ENCODE measurements at places on chromosomes 6 and 20. TPM values are rescaled to one million over a fixed set of nuclear protein-coding genes. Genes with fewer than 3 reads are reported as not detected.
A peak's percentile ranks its signal among the peaks of the same experiment; 100 is the strongest.

The NAPB gene
- 18.9 TPM for total RNA-seq

The CGAS gene
- total RNA-seq: 4.9 TPM

The ADGRF4 gene
- total RNA-seq: 7.6 TPM

The DUSP15 gene
- 3.2 TPM for total RNA-seq

The ZDHHC14 gene
- 5.5 TPM for total RNA-seq

The CGA gene
- 32.0 TPM for total RNA-seq

The RIMS1 gene
- total RNA-seq: 1.8 TPM

The RNF182 gene
- total RNA-seq: 1.1 TPM

The HAO1 gene
- total RNA-seq: not detected

The TUBB2B gene
- 17.8 TPM for total RNA-seq

DNA sequence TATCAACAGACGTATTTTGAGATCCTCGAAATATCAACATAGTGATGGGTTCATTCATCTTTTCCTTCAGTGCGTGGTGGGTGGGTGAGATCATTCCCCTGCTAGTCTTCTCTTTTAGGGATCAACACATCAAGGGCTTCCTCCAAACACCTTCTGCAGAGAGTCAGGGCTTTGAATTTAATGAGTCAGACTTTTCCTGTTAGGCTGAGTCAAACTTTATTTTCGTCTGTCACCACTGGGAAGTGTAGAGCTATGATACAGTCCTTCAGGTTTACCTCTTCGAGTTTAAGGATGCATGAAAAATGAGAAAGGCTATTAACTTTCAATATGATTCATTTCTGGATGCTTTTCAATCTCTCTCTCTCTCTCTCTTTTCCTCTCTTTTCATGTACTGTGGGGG lies 189.1 kb downstream of the BMP2 start:
- DNase-seq: no peak

GRCh38 chr6:73565767-73566485 lies 45.1 kb upstream of the EEF1A1 start:
- DNase-seq: no peak

DNA sequence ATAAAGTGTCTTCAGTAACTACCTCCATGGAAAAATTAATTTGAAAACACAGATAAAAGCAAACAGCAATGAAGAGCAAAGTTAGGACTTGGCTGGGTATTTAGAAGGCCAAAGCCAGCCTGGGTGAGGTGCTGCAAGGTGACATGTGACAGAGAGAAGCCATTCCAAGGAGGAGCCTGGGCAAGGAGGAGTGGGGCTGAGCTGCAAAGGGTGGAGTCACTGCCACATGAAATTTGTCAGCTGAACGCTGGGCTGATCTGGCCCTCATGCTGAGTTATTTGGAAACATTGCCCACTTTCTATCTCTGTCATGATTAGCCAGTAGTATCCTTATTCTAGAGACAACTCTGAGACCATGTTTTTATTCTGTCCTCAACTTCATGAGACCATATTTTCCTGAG lies 76.3 kb downstream of the PERP start:
- no peak for DNase-seq

- no peak for DNase-seq
Measured at GRCh38 chr20:35641743-35642142, 23.0 kb downstream of the CPNE1 start.

DNA sequence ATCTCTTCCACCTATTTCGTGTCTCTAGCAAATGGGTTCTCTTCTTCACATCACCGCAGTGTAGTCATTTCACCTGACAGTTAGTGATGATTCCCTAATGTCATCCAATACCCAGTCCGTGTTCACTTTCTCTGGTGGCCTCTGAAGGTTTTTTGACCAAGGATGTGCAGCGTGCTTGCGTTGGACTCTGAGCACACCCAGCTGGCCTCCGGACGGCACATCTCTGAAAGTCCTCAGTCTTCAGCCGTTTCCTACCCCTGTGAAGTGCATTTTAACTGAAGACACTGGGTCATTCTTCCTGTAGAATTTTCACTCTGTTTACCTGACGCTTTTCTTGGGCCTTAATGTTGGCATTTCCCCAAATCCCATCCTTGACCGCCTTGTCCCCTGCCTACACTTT lies 98.7 kb downstream of the ERMARD start:
- DNase-seq: no peak

DNA sequence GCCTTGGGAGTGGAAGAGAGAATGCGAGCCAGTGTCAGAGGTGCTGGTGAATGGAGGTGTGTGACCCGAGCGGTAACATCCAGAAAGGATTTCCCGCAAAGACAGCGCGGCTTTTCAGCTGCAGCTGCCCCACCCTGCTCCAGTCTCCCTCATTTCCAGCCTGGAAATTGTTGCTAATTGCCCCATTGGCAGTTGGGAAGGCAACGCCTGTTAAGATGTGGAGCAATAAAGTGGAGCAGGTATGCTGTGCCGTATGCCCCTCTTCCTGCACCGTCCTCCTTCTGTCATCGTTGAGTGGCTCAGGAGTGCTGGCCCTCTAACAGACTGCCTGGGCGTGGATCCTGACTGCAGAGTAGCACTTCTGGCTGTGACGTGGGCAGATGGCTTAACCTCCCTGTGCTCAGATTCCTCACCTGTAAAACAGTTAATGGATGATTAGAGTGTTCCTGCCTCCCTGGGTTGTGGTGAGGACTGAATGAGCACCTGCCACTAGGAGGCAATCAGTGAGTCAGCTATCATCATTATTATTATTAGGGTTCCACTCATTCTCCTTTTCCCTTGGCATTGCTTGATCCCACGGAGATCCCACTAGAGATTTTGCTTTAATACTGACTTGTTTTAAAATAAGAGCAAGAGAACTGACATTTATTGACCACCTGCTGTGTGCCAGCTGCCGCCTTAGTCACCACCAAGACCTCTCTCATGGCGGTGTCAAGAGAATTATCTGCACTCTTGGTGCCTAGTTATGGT lies 11.7 kb downstream of the ARFGEF2 start:
- no peak for DNase-seq

DNA sequence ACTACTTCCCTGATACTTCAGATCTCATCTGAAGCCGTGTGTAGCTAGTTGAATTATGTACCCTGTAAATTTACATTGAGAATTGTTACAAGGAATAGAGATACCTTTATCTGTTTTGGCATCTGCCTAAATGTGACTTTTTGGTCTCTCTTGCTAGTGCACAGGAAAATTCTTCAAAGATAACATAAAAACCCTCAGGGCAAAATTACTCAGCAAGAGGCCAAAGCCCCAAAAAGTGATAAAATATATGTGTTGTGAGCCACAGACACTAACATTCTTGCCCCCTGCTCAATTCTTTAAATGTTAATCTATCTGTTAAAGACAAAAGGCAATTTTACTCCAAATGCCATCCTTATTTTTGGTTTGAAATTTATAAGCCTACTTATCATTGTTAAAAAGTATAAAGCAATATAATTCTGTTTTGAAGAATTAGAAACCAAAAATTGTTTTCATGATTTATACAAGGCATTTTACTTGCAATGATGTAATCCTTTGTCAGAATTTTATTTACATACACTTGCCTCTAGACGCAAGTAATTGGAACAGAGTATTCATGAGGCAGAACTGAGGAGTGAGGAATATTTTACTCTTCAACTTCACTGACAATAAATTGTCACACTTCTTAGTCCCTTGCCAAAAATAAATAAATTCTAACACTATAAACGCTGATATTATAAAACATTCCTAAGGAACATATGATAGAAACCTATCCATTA lies 186.2 kb downstream of the EPM2A start:
- no peak for DNase-seq

GRCh38 chr6:37889051-37889450 lies 69.5 kb downstream of the ZFAND3 start:
- no peak for DNase-seq

DNA sequence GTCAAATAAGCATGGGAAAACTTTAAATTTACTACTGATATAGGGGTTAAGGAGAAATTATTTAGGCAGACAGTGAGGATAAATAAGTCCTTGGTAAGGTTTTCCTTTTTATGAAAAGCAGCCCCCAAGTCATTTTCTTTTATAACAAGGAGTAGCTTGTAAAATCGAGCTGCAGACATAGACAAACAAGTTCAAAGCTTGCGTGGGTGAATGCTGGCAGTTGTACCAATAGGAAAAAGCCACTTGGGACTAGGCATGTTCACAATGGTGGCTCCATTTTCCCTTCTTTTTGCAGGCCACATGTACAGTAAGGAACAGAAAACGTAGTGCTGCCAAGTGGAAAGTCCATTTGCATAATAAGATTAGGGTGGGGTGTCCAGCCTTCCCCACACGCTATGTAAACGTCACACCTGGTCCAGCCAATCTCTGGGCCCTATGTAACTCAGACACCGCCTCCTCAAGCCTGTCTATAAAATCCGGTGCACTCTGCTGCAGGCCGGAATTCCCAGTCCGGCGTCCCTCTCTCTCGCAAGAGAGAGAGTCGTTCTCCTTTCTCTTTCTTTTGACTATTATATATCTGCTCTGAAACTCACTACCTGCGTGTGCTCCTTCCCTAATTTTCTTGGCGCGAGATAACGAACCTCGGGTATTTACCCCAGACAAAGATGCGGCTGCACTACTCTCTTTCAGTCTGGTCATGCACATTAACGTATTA lies 217.1 kb upstream of the MAN1A1 start:
- DNase-seq: no peak

GRCh38 chr6:107868867-107869611 lies 44.9 kb upstream of the SCML4 start:
- no peak for DNase-seq

DNA sequence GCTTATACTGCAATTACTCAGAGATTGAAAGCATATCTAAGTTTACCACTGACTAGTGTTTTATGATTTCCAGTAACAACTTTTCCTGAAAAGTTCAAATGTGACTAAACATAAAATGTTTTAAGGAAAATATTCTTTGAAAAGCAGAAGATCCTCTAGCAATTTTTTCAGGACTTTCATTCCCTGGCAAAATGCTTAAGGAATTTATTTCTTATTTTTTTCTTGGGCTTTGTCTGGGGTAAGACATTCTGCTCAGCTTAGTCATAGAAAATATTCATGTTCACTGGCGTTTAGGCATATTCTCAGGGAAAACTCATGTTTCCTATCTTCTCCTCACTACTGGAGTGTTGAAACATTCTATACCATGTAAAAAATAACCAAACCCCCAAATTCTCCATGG lies 235.3 kb upstream of the CEP162 start:
- no peak for DNase-seq

DNA sequence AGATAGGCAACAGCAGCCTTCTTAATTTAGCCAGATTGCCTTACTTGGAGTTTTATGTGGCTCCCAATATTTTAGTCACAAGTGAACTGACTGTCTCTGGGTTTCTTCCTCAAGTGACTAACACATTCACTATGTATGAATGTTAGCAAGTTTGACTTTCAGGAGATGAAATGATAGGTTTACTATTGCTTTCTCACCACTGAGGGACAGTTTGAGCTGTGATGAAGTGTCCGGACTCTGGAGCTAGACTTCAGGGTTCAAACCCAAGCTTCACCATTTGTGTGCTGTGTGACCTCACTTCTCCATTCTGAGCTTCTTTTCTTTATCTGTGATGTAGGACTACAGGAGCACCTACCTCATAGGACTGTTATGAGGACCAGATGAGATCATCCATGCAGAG lies 8.2 kb downstream of the DHX35 start:
- no peak for DNase-seq

DNA sequence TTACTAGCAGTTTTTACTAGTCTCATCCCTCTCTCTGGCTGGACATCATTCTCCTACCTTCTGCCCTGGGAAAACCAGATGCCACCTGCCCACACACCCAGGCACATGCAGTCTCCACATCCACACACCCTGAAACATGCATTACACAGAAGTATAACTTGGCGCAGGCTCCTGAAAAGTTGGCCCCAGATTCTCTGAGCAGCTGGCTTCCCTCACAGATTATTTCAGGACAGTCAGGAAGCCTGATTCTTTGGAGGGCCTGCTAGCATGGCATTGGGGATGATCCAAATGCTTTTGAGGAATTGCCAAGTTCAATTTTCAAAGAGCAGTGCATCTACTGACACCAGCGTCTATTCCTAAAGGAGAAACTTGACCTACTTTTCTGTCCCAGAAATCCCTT lies 27.8 kb upstream of the KIF16B start:
- DNase-seq: no peak

- no peak for DNase-seq
Measured at GRCh38 chr6:158686791-158687381, 37.0 kb downstream of the SYTL3 start.

GRCh38 chr20:63544241-63544957 lies 3.1 kb downstream of the SRMS start:
- DNase-seq: no peak

GRCh38 chr6:84052204-84052882 lies 18.8 kb downstream of the MRAP2 start:
- peak; percentile 43 for DNase-seq

DNA sequence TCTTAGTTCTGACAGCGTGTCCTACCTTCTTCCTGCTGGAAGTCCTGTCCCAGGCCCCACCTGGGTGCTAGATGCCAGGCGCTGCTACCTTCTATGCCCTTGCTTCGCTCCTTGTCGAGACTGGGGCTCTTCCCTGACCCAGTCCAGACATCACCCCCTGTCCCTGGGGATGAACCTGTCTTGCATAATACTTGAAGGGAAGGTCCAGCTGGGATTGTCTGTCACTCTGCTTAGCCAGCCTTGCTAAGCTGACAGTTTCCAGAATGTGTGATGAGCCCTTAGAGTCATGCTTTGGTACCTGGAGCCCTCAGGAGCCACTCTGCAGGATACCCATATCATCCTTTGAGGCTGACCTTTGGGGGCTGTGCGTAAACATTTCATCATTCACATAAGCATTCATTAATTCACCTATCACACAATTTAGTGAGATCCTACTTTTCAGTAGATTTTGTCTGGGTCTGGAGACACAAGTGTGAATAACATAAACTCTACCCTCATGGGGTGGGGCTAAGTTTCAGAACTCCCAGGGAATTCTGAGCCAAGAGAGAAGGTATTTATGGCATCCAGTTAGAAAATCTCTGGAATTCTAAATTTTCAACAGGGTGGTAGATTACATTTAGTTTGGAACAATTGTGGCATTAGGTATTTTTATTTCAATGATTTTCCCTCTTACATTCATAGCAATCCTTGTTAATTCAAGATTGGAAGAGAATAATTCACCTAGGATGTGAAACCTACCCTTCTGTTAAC lies 151.1 kb upstream of the HDAC2 start:
- DNase-seq: no peak

DNA sequence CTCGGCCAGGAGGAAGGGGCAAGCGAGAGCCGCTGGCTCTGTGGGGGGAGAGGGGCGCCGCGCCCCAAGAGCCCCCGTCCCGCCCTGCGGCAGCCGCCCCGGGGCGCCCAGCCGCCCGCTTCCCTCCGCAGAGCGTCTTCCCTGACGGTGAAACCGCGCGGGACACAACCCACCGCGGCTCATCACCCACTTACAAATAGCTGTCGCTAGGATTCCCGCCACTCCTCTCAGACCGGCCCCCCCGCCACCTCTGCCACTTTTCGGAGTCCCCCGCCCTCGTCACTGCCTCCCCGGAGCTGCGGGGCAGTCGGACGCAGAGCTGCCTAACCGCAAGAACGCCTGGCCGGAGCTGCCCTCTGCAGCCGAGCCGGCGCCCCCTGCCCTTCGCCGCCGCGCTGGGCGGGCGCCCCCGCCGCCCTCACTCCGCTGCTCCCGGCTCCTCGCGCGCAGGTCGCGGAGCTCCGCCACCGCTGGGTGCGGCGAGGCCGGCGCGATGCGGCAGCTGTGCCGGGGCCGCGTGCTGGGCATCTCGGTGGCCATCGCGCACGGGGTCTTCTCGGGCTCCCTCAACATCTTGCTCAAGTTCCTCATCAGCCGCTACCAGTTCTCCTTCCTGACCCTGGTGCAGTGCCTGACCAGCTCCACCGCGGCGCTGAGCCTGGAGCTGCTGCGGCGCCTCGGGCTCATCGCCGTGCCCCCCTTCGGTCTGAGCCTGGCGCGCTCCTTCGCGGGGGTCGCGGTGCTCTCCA lies at the start of gene SLC35D3:
TSS of gene SLC35D3 (plus strand) at position 366 of the 749 bp plus-strand sequence. CDS start at position 494, 128 bp downstream.
- no peak for DNase-seq

- DNase-seq: no peak
Measured at GRCh38 chr6:98941319-98941718, 6.4 kb downstream of the FBXL4 start.
